Activated CD8-positive, alpha-beta memory T cell treated with anti-CD3 and anti-CD28 coated beads for 48 hours (primary cell): ENCODE measurements at places on chromosomes 1 and 21.

DNA sequence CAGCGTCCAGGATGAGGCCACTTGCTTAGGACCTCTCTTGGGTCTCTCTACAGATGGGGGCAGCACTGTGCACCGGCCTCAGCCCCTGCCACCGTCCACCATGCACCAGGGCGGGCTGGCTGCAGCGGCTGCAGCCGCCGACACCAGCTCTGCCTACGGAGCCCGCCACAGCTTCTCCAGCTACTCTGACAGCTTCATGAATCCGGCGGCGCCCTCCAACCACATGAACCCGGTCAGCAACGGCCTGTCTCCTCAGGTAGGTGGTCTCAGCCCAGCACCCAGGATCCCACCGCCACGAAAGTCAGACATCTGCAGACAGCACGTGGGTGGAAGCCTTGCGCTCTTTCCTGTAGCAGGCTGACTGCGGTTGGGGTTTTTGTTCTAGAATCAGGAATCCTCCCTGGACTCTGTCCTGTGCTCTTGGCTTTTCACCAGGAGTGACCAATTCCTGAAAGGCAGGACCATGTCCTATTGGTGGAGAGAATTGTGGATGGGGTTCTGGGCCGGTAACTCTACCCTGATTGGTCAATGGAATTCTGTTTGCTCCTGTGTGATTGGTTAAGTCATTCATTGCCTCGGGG is 72.5 kb downstream of the PAX7 start:
- DNase-seq, result no peak

GRCh38 chr1:22709891-22710700 is 543 bp upstream of the EPHB2 start:
- no peak for DNase-seq

DNA sequence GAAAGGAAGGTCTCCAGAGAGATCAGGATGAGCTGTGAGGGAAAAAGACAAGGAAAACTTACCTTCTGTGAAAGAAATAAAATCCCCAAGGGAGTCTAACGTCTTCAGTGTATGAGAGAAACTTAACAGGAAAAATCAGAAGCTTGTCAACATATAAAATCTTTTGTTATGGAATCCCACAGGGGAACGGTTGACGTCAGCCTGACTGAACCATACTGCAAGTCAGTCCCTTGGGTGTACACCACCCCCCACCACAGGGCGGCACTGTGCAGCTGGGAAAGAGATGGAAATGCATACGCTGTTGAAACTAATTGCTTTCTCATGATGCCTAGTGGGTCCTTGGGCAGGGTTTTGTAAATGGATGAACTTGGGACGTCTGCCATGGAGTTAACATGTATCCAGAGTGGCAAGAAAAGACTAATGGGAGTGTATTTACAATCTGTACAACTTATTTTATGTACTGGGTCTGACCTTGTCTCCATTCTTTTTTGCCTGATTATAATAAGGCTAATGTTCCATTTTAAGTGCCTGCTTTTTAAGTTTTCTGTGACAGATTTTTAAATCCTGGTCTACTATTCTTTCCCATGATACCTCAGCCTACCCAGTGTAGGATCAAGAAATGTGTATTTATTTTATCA is 22.7 kb downstream of the UTP25 start:
- no peak for DNase-seq

GRCh38 chr21:38989745-38990423 is 184.2 kb downstream of the ETS2 start:
- DNase-seq, result no peak

GRCh38 chr1:109392788-109393616 is 4.7 kb downstream of the SORT1 start:
- DNase-seq, result no peak

DNA sequence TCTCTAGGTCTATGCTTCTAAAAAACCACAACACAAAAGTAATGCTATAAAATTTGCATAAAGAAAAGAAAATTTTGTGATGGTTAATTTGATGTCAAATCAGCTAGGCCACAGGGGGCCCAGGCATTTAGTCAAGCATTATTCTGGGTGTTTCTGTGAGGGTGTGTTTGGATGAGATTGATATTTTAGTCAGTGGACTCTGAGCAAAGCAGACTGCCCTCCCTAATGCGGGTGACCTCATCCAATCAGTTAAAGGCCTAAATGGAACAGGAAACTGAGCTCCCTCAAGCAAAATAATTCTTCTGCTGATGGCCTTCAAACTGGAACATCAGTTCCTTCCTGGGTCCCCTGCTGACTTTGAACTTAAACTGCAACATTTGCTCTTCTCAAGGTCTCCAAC is 358.0 kb downstream of the DSCAM start:
- DNase-seq, result no peak

GRCh38 chr1:218425647-218426342 is 80.7 kb downstream of the TGFB2 start:
- no peak for DNase-seq

GRCh38 chr1:87902830-87903229 is 574.1 kb downstream of the LMO4 start:
- no peak for DNase-seq

- DNase-seq, result no peak
Observed at GRCh38 chr1:91673613-91674012, 173.0 kb downstream of the CDC7 start.

DNA sequence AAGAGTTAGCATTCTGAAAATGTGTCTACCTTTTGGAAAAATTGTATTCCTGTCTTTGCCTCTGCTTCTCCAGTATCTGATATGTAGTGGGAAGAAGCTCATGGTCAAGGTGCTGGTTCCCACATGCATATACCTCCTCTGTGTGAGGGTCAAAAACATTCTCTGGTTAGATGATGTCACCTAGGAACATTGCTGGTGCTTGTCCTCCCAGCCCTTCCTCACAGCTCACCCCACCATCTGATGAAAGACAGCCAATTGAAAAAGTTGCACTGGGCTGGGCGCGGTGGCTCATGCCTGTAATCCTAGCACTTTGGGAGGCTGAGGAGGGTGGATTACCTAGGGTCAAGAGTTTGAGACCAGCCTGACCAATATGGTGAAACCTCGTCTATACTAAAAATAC is 154.4 kb downstream of the NR5A2 start:
- DNase-seq, result no peak

DNA sequence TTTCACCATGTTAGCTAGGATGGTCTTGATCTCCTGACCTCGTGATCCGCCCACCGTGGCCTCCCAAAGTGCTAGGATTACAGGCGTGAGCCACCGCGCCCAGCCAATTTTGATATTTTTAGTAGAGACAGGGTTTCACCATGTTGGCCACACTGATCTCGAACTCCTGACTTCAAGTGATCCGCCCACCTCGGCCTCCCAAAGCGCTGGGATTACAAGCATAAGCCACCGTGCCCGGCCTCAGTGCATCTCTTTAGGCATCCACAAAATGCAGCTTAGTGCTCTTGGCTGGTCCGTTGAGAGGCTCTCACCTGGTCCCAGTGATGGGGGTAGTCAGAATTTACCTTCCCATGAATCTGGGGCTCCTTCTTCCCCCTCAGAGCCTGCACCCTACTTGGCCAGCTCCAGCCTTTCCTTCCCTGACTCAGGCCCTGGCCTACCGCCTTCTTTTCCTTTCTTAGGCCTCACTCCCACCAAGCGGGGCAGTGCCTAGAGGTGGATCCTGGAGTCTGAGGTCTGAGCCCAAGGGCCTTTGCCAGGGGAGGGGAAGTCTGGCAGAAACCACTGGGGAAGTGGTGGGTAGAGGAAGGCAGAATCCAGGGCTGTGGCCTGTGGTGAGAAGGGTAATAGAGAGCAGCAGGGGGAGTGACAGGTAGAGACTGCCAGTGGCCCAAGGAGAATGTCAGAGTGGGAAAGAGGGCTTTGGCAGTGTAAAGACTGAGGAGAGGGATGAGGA is 3.7 kb downstream of the LENEP start:
- DNase-seq, result no peak

DNA sequence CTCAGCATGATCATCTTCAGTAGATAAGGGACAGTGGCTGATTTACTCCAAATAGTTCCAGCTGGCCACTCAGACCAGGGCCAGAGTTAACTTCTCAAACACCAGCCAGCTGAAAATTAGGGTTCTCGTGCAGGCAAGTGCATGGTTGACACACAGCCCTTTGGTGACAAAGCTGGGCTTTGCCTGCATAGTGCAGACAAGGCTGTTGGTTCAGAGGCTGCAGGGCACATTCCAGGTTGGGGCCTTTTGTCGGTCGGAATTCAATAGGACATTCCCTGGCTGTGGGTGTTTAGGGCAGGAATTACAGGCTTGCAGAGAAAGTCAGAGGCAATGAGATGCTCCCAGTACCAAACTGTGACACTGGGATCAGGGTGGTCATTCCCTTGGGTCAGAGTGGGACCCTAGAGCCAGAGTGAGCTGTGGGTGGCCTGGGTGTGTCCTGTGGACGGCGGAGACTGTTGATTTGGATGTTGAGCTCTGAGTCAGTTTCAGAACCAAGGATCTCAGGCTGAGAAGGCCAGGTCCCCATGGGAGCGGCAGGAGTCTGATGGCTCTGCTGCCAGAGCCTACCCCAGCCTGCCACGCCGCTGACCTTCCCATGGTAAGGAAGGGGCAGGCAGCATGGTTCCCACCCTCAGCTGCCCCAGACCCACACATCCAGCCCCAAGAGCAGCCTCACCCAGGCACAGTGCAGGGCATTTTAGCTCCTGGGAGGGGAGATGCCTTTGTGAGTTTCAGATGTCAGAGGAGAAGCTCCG is 56.2 kb downstream of the STUM start:
- no peak for DNase-seq

DNA sequence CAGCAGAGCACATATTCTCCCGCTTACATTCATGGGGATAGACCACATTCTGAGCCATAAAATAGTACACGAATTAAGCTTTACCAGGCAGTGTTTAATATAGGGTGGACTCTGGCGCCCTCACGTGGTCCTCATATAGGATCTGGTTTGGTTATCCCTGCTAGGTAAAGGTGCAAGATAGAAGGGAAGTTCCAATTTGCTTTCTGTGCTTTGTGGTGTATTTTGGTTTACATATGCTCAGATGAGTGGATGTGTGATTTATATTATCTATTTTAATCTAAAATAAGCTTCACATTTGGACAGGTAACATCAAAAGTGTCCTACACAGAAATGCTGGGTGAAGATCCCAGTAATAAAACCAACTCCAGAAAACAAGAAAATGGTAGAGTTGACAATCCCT is 3.6 kb downstream of the CR1 start:
- DNase-seq, result peak; percentile 16

GRCh38 chr1:60841116-60842046 is 241.0 kb upstream of the NFIA start:
- DNase-seq, result no peak

DNA sequence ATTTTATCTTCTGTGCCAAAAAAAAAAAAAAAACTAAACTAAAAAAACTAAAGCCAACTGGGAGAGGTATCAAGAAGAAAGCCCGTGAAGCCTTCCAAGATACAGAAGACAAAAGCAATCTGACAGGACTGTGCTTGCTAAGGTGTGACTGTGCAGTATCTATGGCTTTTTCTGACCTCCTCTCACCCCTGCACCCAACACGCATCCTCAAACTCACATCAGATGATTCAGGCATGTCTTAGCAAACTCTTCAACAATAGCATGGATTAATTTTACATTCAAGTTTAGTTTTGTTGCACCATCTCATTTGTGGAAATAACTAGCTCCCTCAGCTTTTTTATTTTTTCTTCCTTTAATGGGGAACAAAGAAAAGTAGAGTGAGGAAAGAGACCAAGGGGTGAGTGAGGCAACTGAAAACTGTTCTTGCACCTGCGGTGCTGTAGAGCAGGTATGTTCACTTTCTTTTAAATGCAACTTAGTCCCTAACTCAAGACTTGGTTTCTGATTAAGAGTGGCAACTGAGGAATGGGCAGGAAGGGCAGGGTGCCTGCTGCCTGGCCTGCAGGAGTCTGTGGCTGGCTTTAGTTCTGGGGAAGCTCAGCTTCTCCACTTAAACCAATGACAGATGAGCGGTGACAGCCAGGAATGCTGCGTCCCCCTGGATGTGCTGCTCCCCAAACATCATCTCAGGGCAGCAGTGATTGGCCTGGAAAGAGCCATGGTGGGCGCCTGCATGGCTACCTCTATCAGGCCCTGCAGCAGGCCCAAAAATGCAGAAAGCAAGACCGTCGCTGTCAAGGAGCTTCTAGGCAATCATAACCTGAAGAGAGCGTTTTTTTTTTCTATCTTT is 71.3 kb upstream of the LRRC8B start:
- DNase-seq, result no peak

DNA sequence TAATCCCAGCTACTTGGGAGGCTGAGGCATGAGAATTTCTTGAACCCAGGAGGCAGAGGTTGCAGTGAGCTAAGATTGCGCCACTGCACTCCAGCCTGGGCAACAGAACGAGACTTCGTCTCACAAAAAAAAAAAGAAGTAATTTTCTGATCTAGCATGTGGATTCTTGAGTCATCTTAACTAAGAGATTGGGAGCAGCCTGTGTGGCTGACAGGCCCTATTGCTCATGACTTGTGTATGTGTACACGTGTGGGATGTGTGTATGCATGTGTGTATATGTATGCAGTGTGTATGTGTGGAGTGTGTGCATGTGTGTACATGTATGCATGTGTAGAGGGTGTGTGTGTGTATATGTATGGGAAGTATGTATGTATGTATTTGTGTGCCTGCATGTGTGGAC is 29.5 kb downstream of the DOP1B start:
- DNase-seq, result no peak

GRCh38 chr1:162166917-162167615 is 97.6 kb downstream of the NOS1AP start:
- no peak for DNase-seq

DNA sequence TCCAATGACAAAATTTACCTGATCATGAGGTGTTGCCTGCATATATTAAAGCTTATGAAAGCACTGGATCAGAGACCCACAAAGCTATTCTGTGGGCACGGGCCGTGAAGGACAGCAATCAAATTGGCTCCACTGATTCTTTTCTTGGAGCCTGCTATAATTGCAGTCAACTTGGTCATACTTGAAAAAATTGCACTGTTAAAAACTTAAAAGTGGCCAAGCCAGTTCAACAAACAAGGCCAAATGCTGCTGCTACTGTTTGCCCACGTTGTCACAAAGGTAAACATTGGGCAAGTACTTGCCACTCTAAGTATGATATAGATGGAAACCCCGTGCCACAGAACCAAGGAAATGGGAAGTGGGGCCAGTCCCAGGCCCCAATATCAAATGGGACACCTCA is 37.8 kb downstream of the CYP4A11 start:
- DNase-seq, result no peak

GRCh38 chr1:7745783-7746182 is 25.3 kb upstream of the VAMP3 start:
- DNase-seq, result no peak

DNA sequence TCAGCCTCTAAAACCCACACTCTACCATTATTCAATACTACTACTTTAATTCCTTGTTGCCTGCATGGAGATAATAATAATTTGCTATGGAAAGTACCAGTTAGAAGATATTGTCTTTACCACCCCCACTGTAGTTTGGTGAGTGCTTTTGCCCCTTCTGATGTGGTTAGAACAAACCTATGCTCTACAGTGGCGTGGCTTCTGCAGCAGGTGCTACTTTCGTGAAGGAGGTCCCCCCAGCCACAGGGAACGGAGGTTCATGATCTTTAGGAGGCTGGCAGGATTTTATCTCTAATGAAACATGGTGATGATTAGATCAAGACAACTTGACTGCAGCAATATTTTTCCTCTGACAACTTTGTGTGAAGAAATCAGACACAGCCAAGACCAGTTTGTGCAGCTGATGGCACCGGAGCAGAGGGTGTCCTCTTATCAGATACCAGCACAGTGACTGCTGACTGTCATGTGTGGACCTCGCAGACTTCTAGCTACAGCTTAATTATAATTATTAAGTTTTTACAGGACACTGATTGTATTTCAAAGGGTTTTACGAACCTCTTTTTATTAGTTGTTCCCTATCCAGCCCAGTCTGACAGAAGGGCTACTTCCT is 10.7 kb upstream of the TCHH start:
- no peak for DNase-seq
